ENCODE measurements at places on chromosomes 6 and 20. TPM values are rescaled to one million over a fixed set of nuclear protein-coding genes. Genes with fewer than 3 reads are reported as not detected.

HSPA12B gene
- polyA plus RNA-seq, result 13.1 TPM

SDHAF4 gene
- polyA plus RNA-seq, result 15.8 TPM

TMC2 gene
- polyA plus RNA-seq, result 0.10 TPM

SPATS1 gene
- not detected for polyA plus RNA-seq

BPI gene
- 1.0 TPM for polyA plus RNA-seq

CST4 gene
- polyA plus RNA-seq, result not detected

LY6G6D gene
- polyA plus RNA-seq, result not detected

NKX2-4 gene
- polyA plus RNA-seq, result not detected

SEMG1 gene
- polyA plus RNA-seq, result not detected

CSTF1 gene
- polyA plus RNA-seq, result 49.0 TPM

HRH3 gene
- 0.04 TPM for polyA plus RNA-seq

DNA sequence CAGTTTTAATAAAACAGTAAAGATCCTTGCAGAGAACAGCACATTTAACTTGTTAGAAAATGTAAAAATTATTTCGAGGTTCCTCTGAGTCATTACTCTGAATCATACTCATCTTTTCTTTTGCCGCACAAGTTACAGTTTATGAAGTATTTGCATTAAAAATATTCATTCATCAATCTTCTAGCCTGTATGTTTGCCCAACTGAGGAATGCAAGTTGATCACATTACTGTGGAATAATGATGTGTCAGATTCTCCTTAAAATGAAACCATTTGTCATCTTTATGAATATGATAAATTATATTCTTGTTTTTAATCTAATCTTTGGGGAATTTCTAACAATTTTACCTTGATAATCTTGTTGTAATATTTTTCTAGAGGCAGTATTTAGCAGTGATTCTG is 340.4 kb upstream of the OPRM1 start:
- DNase-seq, result no peak

DNA sequence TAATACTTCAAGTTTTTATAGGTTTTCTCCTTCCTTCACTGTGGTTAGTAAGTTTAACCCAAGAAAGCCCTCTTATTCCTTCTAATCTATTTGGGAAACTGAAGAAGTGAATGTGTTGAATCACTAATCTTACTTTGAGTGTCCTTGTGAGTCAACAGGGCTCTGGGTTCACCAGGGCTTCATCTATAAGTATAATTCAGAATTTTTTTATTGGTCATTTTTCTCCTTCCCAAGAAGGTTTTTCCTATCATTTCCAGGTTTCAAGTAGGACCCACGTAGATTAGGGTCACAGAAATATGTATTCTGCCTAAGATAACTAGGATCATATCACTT is 191.1 kb downstream of the ATXN1 start:
- DNase-seq, result no peak

DNA sequence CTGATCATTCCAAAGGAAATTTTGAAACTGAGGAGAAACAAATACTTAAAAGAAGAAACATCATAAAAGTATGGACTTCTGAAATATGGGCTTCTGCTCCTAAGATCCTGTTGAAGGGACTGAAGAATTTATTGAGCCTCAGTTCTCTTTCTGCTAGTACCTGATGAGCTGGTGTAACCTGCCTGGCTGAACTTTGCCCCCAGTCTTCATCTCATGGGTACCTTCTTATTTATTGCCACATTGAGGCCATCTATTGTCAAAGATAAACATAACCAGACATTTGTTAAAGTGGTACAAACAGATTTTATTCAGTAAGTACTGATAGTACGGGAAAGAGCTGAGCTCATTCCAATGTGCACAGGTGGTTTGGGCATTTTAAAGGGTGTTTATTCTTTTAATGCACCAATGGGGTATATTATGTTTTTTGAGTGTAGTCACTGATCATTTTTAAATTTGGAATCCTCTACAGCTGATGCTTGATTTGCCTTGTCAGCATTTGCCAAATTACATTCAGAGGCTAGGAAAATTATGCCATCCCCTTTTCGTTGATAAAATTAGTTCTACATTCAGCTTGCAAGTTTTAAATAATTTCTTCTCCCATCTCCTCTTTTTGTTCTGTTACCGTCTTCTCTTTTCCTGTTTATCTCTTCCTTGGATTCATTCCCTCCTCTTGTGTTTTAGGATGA is 118.2 kb downstream of the PRIM2 start:
- no peak for DNase-seq

DNA sequence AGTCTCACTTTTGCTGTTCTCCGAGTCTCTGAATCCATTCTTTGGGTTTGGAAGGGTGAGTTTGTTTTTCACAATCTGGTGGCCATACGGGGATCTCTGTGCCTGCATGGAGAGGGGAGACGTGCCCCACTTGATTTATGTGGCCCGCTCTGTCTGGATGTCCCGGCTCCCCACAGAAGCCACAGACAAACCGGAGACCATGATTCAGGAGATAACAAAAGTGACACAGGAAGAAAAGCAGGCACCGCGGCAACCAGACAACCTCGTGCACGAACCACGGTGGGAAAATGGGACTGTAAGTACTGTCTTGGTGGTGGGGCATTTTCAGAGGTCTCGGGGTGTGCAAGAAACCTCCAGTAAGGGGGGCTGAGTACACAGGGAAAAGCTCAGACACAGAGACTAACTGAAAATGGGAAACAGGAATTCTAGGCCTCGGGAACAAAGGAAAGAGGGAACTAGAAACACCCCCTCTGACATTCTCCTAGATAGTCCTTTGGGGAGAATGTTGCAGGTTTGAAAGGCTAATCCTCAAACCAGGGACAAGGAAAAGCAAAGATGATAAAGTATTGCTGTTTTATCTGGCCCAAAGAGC is 22.1 kb upstream of the ZNF318 start:
- DNase-seq, result no peak

DNA sequence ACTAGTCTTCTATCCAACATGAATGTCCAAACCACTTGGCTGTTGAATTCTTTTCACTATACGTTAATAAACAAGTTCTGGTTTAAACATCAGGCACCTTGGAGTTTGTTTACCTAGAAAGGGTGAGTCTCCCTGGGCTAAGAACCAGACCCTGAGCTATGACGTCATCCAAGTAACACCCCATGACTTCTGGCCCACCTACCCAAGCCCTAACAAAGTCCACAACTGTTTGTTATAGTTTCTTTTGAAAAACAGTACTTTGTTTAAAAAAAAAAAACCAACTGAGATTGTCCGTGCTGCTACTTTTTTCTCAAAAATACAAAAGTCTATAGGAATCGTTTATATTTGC is 146.9 kb upstream of the BEND6 start:
- no peak for DNase-seq

DNA sequence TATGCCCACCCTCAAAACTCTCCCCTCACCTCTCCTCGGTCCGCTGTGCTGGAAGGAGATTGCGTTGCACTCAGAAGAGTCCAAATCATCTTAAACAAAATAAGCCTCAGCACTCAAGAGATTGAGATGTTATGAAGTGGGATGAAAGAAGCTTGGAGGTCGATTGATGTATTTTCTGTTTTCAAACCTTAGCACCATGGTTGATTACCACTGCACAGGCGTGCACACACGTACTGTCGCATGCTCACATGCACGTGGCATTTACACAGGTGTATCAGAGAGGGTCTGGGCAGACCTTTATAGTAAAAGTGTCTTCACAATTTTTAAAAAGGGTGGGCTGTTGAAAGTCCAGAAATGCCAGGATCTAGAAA is 612 bp upstream of the AGPAT4 start:
- peak; percentile 17 for DNase-seq

DNA sequence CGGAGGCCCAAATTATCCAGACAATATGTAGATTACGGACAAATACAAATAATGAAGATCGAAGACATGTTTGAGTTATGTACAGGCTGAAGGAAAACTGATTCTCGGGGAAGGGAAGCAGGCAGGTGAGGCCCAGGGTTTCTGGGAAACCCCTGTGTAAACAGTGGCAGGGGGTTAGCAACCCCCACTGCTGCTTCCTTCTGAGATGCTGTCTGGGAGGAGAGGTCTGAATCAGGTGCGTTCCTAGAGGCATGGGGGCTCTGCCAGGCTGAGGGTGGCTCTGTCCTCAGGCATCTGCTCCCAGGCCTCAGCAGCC is 7.2 kb upstream of the MDGA1 start:
- no peak for DNase-seq

- no peak for DNase-seq
Measured at GRCh38 chr6:82570083-82570482, 206.5 kb downstream of the TPBG start.

- no peak for DNase-seq
Measured at GRCh38 chr20:10710991-10711775, 37.4 kb upstream of the JAG1 start.

DNA sequence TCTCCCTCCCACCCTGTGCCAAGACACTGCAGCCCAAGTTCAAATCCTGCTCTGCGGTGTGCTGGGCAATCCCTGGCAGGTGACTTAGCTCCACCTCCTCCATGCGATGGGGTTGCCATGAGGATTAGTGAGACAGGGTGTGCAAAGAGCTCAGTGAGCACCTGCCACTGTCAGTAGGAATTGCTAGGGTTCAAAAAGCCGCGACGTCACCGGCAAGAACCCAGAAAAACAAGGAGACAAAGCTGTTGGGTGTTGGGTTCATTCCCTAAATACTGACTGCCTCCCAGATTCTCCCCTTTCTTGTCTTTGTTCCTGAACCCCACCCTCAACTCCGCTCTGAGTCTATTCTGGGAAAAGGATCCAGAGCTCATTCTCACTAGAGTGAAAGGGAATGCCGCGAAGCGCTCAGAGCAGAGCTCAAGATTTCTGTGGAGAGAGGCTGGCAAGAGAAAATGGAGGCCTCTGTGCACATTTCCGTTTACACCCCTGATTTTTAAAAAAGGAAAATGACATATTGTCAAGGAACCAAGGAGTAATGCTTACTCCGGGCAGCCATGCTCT is 13.3 kb downstream of the PMEPA1 start:
- DNase-seq, result no peak

GRCh38 chr6:16543521-16543920 is 217.7 kb downstream of the ATXN1 start:
- DNase-seq, result no peak

DNA sequence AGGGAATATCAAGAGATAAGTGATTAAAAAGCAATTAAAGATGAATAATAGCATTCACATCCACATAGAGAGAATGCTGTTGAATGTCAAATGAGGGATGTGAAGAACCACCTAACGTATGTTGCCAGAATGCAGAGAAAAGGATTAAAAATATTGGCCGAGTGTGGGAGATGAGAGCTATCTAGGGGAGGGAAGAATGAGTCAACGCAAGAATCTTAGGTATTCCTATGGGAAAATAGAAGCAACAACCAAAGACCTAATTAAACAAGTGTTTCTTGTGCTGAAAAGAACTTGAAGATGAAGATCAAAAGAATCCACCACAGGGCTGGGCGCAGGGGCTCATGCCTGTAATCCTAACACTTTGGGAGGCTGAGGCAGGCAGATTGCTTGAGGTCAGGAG is 12.2 kb upstream of the RSPH3 start:
- DNase-seq, result no peak

GRCh38 chr6:75219263-75219662 is 13.4 kb upstream of the COL12A1 start:
- DNase-seq, result no peak

DNA sequence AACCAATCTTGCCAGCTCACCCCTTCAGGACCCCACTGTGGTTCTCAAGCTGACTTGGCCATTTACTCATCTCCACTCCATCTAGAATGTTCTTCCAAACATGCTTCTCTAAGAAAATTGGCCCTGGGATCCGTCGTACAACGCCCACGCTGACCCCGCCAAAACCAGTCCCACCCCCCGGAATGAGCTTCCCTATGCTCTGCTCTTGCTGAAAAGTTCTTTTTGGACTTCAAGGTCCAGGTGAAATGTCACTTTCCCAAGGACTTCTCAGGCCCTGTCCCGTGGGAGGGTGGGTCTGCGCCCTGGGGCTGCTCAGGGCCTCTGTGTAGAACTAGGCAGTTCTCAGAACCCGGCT is 9.9 kb downstream of the NOL4L start:
- DNase-seq, result no peak

DNA sequence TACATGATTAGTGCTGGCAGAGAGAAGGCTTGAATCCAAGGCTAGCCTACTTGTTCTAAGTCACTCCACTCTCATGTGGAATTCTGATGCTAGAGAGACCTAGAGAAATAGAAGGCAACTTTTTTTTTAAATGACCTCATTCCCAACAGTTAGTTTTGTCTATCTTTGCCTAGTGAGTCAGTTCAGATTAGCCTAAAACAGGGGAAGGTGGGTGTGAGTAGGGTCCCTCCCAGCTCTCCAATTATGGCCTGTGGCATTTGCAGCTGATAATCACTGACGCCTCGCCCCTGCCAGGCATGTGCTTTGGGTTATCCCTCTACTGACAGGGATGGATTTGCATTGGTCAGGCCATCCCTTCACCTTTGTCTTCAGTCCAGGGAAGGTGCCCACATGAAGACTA is 13.6 kb downstream of the TXLNB start:
- DNase-seq, result no peak

GRCh38 chr6:7390226-7390878 is 744 bp downstream of the RIOK1 start:
- DNase-seq, result no peak

DNA sequence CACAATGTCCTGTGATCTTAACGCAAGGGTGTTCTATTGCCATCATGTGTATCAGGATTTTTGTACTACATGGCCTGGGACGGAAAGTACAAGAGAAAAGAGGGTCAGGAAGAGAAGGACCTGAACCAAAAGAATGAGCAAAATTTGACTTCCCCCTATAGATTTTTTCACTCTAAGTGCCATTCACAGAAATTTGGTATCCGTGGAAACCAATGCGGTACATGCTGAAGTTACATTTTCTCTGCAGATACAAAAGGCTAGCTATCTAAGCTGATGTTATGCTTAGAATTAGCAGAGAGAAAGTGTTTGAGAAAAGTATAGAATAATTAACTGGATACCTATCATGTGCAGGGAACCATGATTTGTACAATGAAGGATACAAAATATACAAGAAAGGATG is 12.4 kb upstream of the PDE7B start:
- DNase-seq, result no peak

GRCh38 chr20:46666818-46667515 is 15.7 kb upstream of the SLC13A3 start:
- DNase-seq, result no peak

DNA sequence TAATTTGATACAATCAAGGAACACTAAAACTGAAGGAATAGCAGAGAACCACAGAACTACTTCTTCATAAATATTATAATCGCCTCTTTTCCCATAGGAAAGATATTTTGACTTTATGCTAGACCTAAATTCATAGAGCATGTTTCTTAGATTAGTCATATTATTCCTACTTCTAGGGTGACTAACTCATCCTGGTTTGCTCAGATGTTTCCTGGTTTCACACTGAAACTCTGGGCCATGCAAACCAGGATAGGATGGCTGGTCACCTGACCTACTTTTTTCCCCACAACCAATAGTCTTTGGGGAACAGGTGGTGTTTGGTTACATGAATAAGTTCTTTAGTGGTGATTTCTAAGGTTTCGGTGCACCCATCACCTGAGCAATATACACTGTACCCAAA is 42.8 kb downstream of the MMS22L start:
- DNase-seq, result no peak

DNA sequence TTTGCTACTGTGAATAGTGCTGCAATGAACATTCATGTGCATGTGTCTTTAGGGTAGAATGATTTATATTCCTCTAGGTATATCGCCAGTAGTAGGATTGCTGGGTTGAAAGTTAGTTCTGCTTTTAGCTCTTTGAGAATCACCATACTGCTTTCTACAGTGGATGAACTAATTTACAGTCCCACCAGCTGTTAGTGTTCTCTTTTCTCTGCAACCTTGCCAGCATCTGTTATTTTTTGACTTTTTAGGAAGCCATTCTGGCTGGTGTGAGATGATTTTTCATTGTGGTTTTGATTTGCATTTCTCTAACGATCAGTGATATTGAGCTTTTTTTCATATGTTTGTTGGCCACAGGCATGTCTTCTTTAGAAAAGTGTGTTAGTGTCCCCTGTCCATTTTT is 40.0 kb downstream of the PLG start:
- DNase-seq, result no peak

GRCh38 chr6:72382602-72383529 is 239.0 kb upstream of the KCNQ5 start:
- no peak for DNase-seq
